ENCODE measurements at places on chromosomes 13 and 19.

DNA sequence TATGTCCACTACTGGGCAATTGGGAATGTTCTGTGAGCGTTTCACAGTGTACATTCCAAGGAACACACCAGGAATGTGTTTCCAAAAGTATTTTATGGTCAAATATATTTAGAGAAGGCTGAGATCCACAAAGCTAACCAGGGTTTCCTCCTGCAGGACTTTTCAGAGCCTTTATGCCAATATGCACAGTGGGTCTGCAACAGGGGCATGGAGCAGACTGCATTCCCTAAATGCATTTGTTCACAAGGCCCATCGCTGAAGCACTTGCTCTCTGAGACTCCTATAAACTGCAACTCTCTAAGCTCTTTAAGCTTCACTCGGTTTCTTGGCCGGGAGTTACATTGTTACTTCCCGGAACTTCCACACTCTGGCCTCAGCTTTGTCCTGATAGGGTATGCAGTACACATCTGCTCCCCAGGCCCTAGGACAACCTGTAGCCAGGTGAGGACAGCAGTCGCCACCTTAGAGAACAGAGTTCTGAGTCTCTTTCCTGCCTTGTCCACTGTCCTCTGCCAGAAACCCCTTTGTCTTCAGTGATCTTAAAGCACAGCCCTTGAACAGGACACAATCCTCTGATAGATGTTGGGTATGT, 33.5 kb downstream of the FBN3 start:
- no peak for DNase-seq
- H3K36me3 ChIP-seq: peaks cover 20% of the 10 kb centered on the region
- no peaks in the 10 kb centered on the region for H3K27me3 ChIP-seq
- H3K4me1 ChIP-seq: no peaks in the 10 kb centered on the region
- H3K27ac ChIP-seq: no peak overlapping the region

DNA sequence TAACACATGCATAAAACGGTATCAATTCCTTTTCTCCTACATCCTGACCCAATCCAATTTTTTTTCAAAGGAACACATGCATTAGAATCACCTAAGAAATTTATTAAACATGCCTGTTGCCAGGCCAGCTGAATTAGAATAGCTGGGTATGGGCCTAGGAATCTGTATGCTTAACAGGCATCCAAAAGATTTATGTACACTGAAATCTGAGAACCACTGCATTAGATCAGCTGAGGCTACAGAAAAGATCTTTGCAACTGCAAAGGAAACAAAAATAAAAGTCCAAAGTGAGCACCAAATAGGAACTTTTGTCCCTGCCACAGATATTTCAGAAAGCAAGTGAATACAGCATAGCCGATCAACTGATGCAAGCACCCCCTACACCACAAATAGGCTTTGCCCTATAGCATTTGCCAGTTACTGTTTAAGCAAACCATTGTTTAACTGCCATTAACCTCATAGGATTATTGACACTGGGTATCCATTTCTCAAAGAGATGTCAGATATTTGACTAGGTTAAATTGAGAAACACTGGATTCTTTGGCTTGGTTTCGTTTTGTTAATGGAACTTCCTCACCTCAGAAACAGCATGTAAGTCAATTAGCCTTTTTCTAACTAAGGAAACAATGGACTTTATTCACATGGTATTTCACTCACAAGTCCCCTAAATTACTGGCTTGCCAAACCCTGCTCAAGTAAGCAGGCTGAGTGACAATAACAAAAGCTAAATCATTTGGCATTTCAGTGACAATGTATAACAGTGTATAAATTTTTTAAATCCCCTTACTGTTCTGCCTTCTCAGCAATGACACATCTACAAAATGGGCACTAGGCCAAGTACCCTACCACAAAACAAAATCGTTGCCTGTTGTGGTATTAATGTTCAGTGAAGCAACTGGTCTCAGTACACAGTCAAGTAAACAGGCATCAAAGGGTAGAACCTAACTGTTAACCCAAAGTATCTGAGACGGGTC, 67.8 kb downstream of the SUCLA2 start:
- peaks cover 20% of the 10 kb centered on the region for H3K36me3 ChIP-seq
- no peaks in the 10 kb centered on the region for H3K27me3 ChIP-seq
- H3K4me1 ChIP-seq: peaks cover 15% of the 10 kb centered on the region
- DNase-seq: no peak
- H3K27ac ChIP-seq: peak overlapping the region; percentile 9

DNA sequence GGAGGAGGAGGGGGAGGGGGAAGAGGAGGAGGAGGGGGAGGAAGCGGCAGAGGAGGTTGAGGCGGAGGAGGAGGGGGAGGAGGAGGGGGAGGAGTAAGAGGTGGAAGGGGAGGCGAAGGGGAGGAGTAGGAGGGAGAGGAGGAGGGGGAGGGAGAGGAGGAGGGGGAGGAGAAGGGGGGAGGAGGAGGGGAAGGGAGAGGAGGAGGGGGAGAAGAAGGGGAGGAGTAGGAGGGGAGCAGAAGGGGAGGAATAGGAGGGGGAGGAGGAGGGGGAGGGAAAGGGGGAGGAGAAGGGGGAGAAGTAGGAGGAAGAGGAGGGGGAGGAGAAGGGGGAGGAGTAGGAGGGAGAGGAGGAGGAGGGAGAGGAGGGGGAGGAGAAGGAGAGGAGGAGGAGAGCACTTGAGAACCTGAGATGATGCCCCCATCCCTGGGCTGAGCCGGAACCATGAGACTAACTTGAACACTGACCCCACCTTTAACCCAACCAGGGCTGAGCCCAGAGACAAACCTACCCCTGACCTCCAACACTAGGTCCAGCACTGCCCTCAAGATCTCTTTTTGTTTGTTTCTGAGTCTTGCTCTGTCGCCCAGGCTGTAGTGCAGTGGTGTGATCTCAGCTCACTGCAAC, 12.6 kb downstream of the ABCA7 start:
- no peak for DNase-seq
- no peak overlapping the region for H3K27ac ChIP-seq
- H3K36me3 ChIP-seq: peaks cover 2% of the 10 kb centered on the region
- H3K27me3 ChIP-seq: no peaks in the 10 kb centered on the region

GRCh38 chr13:45870232-45870631, 18.7 kb upstream of the SIAH3 start:
- H3K4me1 ChIP-seq: peaks cover 3% of the 10 kb centered on the region
- H3K4me3 ChIP-seq: no peak overlapping the region
- no peaks in the 10 kb centered on the region for H3K36me3 ChIP-seq
- no peak for DNase-seq
- no peak overlapping the region for H3K27ac ChIP-seq

GRCh38 chr13:45333251-45333976, 7.6 kb downstream of the TPT1 start:
- no peak for DNase-seq
- no peaks in the 10 kb centered on the region for H3K4me1 ChIP-seq
- H3K36me3 ChIP-seq: peaks cover 32% of the 10 kb centered on the region
- no peak overlapping the region for H3K4me3 ChIP-seq
- H3K27ac ChIP-seq: no peak overlapping the region

All from H9 (cell line).